ENCODE measurements at places on chromosomes 11 and 22.

DNA sequence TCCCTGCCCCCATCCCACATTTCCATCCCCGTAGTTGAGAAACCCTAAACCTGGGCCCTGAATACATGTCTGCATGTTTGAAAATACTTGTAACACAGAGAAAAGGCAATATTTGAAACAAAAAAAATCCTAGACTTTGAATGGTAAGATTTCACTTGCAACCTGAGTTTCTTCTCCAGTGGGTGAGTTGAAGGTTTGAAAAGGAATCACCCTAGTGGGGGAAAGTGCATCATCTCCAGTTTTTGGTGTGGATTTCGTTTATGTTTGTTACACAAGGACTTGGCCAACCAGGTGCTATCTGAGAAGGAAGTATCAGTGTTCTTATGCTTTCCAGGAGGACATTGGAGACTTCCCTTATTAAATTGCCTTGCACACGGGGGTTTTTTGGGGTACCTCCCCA, 90.4 kb downstream of the ABTB2 start:
- DNase-seq = no peak

DNA sequence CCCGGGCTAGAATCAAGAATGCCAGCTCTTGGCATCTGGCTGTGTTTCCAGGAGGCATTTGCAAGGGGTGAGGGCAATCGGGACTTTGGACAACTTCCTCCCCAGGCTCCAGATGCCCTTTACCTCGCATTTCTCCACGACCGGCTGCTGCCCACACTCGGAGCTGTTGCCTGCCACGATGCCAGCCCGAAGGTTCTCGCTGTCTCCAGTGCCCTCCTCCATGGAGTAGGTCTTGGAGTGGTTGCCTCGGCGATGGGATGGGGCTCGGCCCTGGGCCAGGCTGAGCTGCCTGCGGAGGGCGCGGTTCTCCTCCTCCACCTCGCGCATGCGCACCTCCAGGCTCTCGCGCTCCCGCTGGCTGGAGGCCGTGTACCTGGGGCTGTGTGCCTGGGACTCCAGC, 270.0 kb downstream of the LARGE1 start:
- DNase-seq = no peak

DNA sequence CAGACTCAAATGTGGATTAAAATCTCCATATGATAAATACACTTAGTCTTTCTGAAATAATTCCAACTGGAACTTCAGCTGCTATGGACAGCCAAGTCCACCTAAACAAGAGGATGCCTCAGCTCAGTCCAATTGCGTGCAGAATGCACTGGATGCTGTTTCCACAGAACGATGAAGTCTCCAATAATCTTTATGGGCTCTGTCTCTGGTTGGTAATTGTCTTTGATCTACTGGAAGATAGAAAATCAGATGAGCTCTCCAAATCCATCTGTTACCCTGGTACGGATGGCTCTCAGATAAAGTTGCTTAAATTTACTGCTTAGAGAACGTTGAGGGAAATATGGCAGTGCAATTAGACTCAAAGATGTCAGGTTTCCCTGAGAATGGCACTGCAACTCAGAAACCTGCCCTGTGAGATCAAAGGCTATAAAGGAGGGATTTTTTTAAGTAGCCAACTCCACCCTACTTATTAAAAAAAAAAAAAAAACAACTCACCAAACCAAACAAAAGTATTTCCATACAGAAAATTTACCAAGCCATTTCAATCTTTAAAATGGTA, 859 bp upstream of the BIRC3 start:
- no peak for DNase-seq

DNA sequence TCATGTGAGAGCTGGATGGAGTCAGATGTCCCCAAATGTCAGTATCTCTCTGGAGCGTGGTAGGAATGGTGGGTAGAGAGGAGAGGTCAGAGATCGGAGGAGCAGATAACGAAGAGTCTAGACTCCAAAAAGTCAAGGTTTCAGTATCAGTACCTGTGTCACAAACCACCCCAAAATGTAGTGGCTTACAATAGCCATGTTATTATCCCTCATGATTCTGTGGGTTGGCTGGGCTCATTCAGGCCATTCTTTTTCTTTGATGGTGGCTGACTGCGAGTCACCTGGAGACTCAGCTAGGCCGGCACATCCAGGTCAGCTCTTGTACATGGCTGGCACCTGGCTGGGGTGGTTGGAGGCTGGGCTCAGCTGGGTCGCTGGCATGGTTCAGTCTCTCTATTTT, 7.3 kb upstream of the SSTR3 start:
- DNase-seq = no peak

- DNase-seq = no peak
Measured at GRCh38 chr22:41271787-41272186, 14.2 kb downstream of the RANGAP1 start.

- DNase-seq = no peak
Measured at GRCh38 chr11:13486926-13487660, 8.7 kb downstream of the PTH start.

DNA sequence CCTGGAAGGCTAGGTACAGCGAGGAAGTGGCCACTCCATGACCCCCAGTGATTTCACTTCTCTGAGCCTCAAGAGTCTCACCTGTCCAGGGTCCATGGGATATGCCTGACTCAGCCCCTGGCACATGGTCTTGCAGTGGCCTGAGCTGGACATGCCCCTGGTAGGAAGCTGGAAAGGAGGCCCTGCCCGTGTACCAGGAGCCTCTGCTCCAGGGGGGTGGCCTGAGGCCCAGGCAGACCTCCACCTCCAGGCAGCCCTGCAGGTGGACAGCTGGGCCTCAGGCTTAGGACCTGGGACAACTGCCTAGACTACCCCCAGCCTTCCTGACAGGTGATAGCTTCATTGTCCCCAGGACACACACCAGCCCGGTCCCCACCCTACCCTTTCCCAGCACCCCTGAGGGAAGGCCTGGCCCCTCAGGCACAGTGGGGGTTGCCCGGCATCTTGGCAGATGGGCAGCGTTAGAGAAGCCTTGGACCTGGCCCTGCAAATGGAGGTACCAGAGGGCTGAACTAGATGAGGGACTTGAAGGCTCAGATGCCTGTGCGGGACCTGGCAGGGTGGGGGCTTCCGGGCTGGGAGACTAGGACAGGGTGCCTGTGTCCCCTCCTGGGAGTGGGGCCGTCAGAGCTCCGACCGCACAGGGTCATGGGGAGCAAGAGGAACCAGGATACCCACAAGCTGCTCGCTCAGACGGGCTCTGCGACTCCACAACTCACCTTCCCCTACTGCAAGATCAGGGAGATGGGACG, 53.6 kb downstream of the CDKN1C start:
- DNase-seq = no peak

DNA sequence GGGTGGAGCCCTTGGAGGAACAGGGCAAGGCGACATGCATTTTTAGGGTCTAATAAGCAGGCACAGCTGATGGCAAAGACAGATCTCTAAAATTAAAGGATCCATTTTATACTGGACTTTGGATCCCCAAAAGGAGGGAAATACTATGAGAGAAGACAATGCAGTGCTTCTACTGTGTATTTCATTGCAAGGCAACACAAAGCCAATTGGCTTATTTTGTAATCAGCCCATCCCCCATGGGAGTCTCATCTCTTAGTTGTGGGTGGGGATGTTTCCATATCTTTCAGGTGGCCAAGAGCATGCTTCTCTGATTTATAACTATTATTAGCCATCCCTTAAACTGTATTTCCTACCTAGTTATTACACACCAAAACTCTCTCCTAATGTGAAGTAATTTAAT, 18.5 kb upstream of the EI24 start:
- no peak for DNase-seq

DNA sequence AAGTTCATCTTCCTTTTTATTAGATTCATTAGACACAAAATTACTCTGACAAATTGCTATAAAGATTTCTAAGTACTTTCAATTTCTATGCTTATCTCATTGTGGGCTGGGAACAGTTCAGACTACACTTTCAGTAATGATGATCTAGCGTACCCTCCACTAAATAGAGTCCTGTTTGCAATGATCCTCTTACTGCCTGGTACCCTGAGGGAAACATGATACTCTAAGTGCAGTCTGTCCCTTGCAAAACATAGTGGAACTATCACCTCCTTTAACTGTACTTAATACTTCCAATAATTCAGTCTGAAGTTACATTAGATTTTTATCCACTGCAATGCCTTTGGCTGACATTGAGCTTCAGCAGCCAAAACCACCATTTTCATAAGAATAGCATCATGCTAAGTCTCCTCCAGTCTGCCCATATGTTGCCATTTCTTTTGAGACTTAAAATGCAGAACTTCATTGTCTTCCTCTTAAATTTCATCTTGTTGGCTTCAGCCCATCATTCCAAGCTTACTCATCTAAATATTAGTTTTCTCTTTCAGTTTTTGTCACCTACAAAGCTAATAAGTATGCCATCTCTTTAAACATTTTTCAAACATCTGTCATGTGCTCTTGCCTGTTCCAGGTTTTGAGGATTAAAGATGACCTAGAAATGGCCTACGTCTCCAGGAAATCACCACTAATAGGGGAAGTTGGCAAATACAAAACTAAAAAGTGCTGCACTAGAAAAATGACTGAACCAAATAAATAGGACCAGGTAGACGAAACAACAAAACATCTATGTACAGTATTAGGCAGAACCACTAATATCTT, 55.5 kb downstream of the PAK1 start:
- DNase-seq = no peak

GRCh38 chr11:25981998-25982397, 349.9 kb upstream of the ANO3 start:
- DNase-seq = peak; percentile 28

GRCh38 chr11:1231396-1232020, 8.6 kb downstream of the MUC5B start:
- no peak for DNase-seq

DNA sequence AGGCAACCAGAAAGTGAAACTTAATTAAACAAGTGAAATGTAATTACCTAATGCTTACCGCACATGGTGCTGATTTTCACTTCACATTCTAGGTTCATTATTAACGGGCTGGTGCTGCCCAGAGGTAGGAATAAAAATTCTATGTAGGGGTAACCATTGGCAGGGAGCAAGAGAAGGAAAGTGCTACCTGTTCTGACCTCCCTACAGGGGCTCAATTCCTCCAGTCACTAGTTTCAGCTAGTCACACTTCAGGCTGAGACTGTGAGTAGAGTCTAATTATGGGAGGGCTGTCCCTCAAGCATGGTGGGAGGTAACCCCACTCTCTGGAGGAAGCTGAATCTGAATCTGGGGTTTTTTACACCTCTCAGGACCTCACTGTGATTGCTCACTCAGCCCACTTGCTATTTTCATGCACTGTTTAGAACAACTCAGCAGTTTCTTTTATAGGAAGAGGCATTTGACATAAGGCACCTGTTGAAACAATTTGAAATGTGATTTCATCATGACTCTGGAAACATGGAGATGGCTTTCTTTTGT, 75.4 kb downstream of the MAML2 start:
- no peak for DNase-seq

DNA sequence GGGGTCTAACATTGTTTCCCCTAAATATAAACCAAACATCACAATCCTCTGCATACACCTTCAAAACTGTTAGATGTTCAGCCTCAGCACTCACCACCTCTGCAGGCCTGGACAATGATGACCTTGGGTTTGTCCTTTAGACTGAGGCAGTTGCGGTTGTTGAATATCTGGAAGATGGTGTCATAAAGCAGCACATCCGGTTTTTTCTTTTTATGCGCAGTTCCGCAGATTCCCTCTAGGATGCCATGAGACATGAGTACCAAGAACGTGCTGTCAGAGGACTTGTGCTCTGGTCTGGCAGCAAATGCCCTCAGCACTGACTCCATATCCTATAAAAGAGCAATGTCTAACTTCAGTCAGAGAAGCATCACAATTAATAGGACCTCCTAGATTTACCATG, 22.8 kb downstream of the CASP5 start:
- DNase-seq = no peak

DNA sequence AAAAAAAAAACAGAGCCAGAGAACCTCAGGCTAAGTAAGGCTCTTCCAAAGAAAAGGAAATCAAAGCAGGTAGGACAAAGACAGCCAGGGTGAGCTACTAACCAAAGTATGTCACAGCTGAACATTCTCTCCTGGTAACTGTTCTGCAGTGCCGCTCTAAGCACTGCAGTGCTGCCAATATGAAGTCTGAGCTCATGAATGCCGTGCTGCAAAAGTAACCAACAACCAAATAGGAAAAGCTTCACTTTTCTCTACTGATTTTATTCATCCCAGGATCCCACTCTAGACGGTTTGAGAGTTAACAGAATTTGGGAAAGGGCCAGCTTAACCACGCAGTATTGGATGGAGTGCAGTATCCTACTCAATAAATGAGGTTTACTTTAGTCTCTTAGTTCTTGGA, 3.5 kb downstream of the SIK3 start:
- peak; percentile 46 for DNase-seq

GRCh38 chr11:44624761-44625221, 59.3 kb downstream of the CD82 start:
- DNase-seq = no peak

DNA sequence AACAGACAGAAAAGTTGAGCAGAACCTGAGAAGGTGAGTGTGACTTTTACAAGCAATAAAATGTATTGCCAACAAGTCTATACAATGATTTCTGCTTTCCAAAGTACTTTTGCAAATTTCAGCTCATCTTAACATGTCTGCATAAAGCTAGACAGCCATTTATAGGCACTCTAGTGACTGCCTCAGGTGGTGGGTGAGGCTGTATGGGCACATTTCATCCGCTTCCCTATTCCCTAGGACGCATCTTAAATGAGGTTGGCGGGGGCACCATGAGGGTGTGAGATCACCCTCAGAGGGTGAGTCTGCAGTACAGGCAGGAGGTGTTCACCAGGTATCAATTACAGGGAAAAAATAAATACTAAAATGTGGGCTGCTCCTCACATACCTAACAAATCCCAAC, 110.1 kb downstream of the ETS1 start:
- DNase-seq = no peak

GRCh38 chr11:31558001-31558400, 48.4 kb downstream of the ELP4 start:
- DNase-seq = no peak

DNA sequence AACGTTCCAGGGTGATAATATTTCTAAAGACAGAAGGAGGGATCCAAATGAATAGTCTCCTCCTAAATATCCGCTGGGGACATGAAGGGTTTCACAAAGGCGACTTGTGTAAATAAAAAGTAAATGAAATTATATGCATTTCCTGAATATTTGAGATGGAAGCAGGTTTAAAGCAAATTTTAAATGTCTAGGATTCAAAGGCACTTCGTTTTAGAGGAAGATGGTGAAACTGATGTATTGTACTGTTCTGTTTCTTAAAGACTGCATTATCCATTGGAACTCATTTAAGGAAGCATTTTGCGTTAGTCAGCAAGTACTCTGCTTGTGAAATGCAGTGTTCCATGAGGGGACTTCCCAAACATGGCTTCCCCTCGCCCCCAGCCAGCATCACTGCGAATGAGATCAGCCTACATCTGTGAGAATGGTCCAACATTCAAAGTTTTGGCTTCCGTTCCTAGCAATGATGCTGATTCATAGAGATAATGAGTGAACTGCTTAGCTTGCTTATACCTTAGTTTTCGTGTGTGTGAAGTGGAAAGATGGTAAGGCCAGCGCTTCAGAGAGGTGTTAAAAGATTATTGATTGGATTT, 1.5 kb downstream of the RAB39A start:
- no peak for DNase-seq

Data from kidney glomerular epithelial cell (primary cell).